Smooth muscle cell of the brain vasculature (primary cell): ENCODE measurements at places on chromosomes 13 and 19.

DNA sequence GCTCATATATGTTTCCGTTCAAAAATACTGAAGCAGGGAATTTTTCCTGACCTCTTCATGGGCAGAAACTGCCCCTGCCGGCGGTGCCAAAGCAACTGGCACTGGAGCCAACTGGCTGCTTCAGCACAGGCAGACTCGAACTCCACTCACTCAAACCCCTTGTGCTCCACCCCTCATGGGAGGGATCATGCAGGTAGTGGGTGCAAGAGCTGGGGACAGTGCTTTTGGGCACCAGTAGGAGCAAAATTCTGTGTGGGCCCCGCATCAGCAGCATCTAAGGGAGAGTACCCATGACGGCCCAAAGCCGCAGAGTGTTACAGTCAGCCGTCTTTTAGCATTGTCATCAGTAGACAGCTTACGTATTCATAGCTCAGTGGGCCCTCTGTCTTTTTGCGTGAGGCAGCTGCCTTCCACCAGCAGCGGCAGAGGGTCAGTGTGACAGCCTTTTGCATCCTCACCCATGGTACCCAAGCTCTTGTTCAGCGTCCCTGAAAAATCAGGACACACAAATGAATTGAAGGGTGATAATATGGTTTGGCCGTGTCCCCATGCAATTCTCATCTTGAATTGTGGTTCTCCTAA lies 393.8 kb downstream of the SLITRK6 start:
- no peak for DNase-seq

- no peak for DNase-seq
Measured at GRCh38 chr19:49824662-49825061, 6.6 kb downstream of the MED25 start.

DNA sequence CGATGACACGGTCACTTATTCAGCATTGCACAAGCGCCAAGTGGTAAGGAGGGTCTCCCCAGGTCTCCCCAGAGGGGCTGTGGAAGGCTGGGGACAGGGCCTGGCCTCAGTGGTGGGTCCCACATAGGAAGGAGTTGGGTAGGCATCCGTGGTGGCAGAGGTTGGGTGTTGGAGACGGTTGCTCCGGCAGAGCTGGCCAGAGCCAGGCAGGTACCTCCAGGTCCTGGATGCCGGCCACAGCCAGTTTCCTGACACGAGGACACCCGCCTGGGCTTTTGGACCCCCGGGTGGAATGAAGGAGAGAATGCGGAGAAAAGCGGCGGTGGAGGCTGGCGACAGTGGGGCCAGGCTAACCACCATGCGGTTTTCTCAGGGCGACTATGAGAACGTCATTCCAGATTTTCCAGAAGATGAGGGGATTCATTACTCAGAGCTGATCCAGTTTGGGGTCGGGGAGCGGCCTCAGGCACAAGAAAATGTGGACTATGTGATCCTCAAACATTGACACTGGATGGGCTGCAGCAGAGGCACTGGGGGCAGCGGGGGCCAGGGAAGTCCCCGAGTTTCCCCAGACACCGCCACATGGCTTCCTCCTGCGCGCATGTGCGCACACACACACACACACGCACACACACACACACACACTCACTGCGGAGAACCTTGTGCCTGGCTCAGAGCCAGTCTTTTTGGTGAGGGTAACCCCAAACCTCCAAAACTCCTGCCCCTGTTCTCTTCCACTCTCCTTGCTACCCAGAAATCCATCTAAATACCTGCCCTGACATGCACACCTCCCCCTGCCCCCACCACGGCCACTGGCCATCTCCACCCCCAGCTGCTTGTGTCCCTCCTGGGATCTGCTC lies 1.3 kb upstream of the FFAR1 start:
- DNase-seq: no peak

DNA sequence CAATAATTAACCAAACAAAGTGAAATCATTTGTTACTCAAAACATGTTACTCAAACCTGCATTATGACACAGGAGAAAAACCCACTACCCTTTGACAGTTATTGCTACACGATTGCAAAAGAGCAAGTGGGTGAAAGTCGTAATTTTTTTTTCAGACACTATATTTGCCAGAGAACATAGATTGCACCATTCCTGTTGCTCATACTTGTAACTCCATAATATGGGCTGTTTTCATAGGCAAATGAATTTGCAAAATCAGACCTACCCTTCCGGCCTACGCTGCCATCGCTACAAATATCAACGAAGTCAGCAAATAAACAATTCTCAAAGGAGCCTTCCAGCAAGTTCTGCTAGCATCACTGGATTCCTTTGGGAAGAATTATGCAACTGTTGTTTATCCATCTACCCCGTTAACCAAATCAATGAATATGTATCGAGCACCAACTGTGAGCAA lies 396.5 kb downstream of the IRS2 start:
- no peak for DNase-seq

GRCh38 chr13:38979891-38980749 lies 10.5 kb downstream of the STOML3 start:
- no peak for DNase-seq

- no peak for DNase-seq
Measured at GRCh38 chr19:1577929-1578618, 9.9 kb upstream of the MEX3D start.

- no peak for DNase-seq
Measured at GRCh38 chr13:77699059-77699680, 1.7 kb downstream of the SLAIN1 start.
